Activated CD4-positive, alpha-beta T cell treated with anti-CD3 and anti-CD28 coated beads, Interleukin-2, amount 50 U/mL, for 1 hour (primary cell): ENCODE measurements at places on chromosomes 5 and 9.

DNA sequence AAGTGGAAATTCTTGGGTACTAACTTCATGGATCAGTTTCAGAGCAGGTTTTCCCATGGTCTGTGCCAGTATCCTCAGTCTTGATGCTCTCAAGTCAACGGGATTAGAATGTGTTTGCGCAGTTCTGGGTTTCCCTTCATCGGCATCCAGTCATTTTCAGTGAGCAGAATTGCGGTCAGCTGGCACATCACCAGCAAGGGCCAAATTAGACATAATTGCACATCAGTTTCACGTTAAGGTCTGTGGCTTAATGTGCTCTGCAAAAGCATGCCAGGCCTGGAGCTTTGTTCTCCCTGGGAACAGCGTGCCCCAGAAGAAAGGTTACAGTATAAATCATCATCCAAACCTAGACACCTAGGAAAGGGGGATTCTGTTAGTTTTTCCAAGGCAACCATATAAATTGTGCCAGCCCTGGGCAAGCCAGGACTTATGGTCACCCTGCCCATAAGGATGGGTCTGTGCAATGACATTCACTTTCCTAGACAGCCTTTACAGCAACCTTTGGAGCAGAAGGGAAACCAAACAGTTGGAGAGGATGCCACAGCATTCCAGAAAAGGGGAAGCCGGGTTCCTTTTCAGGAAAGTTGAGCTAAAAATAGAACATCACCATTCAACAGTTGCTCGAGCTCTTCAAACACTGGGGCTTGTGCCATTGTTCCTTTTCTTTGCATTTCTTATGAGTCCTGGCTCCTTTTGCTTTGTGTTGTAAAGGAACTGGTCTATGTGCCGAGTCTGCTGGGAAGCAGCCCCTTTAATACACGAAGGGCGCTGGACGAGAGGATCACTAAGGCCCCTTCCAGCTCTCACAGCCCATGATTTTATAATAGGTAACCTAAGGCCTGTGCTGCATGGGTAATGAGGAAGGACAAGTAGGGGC is 23.1 kb downstream of the IQGAP2 start:
- DNase-seq: no peak

DNA sequence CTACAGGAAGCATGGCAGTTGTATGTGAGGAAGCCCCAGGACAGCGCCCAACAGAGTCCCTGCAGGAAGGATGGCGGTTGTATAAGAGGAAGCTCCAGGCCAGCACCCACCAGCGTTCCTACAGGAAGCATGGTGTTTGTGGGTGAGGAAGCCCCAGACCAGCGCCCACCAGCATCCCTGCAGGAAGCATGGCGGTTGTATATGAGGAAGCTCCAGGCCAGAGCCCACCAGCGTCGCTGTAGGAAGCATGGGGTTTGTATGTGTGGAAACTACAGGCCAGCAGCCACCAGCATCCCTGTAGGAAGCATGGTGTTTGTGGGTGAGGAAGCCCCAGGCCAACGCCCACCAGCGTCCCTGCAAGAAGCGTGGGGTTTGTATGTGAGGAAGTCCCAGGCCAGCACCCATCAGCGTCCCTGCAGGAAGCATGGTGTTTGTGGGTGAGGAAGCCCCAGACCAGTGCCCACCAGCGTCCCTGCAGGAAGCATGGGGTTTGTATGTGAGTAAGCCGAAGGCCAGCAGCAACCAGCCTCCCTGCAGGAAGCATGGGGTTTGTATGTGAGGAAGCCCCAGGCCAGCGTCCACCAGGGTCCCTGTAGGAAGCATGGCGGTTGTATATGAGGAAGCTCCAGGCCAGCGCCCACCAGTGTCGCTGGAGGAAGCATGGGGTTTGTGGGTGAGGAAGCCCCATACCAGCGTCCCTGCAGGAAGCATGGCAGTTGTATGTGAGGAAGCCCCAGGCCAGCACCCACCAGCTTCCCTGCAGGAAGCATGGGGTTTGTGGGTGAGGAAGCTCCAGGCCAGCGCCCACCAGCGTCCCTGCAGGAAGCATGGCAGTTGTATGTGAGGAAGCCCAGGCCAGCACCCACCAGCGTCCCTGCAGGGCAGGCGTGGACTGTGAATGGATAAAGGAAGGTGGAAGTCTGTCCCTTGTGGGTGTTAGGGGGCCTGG is 79.0 kb downstream of the DAP start:
- no peak for DNase-seq

DNA sequence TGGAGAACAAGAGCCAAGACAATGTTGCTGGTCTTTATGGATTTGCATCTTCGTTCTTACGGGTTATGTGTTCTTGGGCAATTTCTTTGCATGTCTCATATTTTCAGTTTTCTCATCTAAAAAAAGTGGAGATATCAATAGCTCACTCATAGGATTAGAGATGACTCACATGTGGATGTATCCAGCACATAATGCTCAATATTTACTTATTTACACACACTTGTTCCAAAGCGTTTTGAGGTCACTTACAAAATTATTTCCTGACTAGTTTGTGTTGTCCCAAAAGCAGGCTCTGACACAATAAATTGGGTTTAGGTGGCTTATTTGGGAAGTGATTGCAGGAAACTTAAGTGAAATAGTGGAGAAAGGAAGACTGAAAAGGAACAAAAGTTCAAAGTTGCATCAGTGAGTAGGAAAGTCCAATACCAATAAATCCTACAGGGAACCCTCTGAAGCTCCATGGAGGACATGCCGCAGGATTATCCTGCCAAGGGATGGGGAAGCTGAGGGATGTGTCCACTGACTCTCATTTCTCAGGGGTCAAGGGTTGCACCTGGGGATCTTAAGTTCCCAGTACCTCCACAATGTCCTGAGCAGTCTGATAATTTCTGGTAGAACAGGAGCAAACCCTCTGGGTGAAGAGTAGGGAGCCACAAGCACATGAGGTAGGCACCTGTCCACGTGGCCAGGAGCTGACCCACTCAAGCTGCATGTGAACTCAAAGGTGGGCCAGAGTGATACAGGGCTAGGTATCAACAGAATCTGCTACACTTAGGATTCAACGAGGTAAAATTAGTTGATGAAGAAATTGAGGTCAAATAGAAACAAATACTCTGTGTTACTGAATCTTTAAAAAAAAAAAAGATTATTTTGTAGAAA is 37.4 kb upstream of the SLC44A1 start:
- DNase-seq: no peak

GRCh38 chr5:170644501-170644900 is 139.0 kb upstream of the GABRP start:
- no peak for DNase-seq

GRCh38 chr9:128819716-128820664 is 1.7 kb downstream of the ENDOG start:
- DNase-seq: no peak

DNA sequence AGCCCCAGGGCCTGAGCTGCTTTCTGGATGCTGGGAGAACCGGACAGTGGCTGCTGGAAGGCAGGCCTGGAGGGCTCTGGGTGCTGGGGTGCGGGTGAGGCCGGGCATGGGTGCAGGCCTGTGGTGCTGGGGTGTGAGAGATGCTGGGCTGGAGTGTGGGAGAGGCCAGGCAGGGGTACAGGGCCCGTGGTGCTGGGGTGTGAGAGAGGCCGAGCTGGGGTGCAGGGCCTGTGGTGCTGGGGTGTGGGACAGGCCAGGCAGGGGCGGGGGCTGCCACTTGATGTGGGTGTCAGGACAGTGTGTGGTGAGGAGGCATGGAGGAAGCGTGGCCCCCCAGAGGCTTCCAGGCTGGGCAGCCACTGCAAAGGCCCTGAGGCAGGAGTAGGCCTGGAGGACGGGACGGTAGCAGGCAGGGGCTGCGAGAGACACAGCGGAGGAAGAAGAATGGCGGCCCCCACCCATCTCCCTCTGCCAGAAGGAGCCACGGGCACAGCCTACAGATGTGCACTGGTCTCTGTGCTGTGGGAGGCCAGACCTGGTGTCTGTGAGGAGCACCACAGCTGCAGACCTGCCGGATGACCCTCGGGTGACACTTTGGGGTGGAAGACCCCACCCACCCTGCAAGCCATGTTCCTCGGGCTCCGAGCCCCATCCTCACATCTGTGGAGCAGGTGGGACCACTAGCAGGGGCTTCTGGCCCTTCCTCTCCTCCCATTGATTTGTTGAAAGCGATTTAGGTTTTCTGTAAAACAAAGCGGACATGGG is 9.3 kb downstream of the NKD2 start:
- no peak for DNase-seq

DNA sequence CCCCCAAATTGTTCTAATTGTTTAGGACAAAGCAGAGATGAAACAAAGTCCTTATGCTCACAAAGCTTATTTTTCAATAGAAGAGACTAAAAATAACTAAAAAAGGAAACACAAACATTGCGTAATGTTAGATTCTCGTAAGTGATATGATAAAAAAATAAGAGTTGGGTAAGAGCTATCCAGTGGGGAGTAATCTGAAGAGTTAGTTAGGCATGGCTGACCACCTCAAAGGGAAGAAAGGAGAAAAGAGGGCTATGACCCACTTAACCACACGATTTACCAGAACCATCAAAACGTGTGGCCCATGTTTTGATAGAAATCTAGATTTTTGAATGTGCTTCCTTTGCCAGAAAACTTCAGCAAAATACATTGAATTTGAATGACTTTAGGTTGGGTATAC is 1296.8 kb upstream of the NUDT12 start:
- no peak for DNase-seq

DNA sequence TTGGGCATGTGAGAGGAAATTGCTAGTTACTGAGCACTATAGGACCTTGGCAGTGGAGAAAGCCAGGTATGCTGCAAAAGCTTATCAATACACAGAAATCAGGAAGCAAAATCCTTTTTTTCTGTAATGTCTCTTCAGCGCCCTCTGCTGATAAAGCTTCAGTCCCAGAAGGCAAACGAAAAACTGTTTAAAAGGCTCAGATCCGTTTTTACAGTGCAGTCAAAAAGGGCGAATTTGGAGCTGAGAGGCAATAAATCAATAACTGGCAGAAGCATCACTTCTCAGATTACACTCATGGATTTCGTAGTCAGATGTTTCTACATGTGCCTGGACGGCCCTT is 1.1 kb upstream of the MAN2A1 start:
- peak; percentile 5 for DNase-seq

DNA sequence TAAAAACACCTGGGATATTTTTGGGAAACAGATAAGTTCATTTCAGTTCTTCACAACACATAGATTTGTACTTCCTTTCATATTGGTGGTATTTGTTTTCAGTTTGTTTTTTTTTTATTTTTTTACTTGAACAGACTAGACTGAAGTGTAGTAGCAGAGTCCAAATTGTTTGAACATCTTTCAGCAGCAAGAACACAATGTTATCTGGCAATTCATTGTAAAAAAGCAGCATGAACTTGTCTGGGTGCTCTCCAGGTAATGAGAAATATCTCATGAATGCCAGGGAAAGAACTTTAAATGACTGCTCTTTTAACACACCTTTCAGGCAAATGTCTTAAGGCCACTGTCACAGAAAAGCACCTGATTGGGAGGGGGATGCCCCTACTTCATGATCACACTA is 113.4 kb downstream of the ARL15 start:
- no peak for DNase-seq

DNA sequence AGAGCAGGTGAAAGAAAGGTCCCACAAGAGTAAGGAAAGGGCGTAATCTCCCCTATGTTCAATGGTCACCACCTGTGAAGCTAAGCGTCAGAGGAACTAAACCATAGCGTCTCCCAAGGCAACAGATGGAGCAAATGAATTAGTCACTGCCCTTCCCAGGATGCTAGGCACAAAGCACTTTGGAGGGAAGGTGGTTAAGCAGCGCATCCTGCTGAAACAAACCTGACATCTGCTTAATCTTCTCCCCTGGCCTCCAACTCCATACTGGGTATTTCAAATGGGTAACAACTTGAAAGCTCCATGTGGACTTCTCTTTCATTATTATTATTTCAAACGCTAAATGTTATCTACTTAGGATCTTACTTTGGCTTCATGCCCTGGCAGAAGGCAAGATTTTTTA is 227.3 kb downstream of the MLLT3 start:
- no peak for DNase-seq

DNA sequence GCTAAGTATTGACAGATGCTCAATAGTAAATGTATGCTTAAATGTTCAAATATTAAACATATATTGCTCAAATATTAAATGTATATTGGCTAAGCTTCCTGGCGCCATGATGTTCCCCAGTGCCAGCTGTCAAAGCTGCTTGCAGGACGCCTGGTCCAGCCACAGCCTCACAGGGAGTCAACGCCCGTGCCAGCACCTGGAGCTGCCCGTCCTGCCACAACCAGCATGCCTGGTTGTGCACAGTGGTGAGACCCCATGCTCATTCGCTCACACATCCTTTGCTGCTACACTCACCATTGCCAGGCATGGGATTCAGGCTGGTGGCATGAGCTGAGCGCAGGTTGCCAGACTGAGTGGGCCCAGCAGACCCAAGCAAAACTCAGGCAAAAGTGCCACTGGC is 926.9 kb upstream of the EDIL3 start:
- DNase-seq: no peak

- no peak for DNase-seq
Observed at GRCh38 chr9:135816651-135816970, 90.7 kb downstream of the CAMSAP1 start.

- no peak for DNase-seq
Observed at GRCh38 chr5:91059409-91059808, 323.7 kb downstream of the ARRDC3 start.

- DNase-seq: no peak
Observed at GRCh38 chr5:23026252-23027170, 173.4 kb upstream of the CDH12 start.

- DNase-seq: no peak
Observed at GRCh38 chr5:55533521-55534435, 986 bp downstream of the PLPP1 start.

GRCh38 chr5:134600600-134600999 is 32.0 kb downstream of the SAR1B start:
- DNase-seq: no peak

- DNase-seq: no peak
Observed at GRCh38 chr9:27468000-27468399, 56.1 kb upstream of the IFNK start.

DNA sequence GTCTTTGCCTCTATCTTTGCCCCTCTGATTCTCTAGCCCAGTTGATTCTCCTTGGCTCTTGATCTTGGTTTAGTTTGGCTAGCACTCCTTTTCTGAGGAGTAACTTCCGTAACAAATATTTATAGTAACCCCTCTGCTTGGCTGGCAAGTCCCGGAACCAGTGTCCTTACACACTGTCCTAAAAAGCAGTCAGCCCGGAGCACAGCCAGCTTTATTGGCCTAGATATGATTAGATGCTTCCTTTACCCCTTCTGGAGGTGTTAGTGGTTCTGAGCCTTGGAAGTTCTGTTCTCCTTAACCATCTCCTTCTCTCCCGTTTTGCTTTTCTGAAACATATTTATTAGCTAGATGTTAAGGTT is 17.0 kb upstream of the MSMP start:
- no peak for DNase-seq

- DNase-seq: no peak
Observed at GRCh38 chr9:87193151-87193550, 245.8 kb upstream of the GAS1 start.

GRCh38 chr5:66284588-66285342 is 140.7 kb downstream of the SREK1 start:
- no peak for DNase-seq
